ENCODE measurements at places on chromosomes 16 and 17.

DNA sequence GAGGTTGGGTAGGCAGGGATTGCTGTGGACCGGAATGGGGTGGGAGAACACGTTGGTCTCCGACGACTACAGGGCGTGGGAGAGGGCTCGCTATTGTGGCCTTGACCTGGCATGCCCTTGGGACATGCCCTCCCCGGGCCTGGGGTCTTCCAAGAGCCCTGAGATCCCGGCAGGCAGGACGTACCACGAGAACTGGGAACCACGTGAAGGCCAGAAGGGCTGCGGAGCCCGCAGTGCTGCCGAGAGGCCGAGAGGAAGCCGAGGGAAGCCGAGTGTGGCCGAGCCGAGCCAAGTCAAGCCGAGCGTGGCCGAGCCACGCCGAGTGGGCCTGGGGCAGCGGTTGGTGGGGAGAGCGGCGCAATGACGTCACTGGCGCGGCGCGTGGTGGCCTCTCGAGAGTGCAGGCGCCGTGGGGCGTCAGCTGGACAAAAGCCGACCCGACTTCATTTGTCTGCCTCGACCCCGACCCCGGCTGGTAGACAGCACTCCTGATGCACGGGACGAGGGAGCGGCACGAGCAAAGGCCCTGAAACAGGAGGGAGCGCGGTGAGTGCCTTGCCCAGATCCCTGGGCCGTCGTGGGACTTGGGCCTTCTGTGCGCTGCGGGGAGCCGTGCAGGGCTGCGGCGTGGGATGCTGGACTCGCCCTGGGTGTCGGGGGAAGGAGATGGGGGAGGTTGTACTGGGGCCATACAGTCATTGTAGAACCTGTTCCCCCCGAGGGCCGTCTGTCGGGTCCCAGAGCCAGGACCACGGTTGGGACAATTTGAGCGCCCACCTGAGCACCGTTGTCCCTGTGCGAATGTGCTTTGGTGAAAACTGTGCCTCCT lies 6.6 kb downstream of the SOCS1 start:
- DNase-seq, result no peak

DNA sequence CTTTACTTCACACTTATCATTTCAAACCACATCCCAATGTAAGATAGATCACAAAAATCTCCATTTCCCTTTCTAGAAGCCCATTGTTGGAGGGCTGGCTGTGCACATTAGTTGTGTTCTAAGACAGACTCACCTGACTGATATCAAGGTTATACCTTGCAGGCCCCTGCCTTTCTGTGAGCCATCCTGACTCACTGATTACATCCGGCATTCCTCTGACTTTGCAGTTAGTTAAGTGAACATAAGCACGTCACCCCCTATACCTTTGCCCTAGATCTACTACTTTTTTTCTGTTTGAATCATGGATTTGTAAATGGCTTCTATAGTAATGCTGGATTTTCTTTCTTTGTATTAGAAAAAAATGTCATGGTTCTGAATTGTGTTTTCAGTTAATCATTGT lies 78.3 kb downstream of the TANGO6 start:
- DNase-seq, result no peak

DNA sequence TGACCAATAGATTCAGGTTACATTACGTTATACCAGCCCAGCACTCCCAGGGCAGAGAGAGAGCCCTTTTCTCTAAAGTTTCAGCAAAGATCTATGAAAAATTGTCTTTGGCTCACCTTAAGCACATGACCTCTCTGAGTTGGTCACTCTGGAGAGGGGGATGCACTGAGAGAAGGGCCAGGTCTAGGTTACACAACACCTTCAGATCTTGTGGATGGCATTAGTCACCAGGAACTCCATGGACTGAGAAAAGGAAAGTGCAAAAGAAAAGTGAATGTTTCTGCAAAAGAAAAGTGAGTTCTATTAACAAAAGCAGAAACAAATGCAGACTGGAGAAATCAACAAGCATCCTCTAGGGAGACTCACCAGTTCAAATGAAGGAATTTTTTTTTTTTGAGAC lies 253.3 kb upstream of the SALL1 start:
- DNase-seq, result no peak

DNA sequence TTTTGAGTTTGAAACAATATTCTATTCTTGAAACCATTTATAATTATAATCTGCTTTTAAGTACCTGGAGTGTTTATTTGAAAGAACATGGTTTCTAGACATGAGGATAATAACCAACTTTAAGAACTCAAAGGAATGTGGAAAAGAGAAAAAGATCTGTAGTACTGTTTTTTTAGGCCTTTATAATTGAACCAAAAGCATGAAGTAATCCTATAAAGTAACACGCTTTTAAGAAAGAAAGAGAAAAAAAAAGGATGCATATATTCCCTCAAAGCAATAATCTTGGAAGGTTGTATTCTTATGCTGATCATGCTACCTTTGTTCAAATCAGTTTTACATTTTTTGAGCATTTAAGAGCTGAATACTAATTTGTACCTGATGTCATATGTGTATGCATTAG lies 54.0 kb upstream of the RHBDL3 start:
- DNase-seq, result no peak

- no peak for DNase-seq
These were observed 42.4 kb downstream of the TOM1L2 start for GRCh38 chr17:17929655-17930380.

GRCh38 chr17:33328129-33328528 lies 35.0 kb upstream of the ASIC2 start:
- no peak for DNase-seq

DNA sequence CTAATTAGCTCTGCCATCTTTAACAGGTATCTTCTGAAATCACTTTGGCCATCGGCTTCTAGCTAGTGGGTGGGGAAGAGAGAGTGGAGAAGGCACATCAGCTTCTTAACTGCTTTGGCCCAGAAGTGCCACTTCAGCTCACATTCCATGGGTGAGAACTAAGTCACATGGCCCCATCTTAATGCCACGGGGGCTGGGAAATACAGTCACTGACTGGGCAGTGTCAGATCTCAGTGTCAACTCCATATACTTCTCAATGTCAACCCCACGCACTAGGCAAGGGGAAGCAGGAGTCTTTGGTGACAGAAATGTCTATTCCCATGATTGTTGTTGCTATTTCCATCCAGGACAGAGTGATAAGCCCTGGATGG lies 29.4 kb downstream of the CCR7 start:
- DNase-seq, result no peak

DNA sequence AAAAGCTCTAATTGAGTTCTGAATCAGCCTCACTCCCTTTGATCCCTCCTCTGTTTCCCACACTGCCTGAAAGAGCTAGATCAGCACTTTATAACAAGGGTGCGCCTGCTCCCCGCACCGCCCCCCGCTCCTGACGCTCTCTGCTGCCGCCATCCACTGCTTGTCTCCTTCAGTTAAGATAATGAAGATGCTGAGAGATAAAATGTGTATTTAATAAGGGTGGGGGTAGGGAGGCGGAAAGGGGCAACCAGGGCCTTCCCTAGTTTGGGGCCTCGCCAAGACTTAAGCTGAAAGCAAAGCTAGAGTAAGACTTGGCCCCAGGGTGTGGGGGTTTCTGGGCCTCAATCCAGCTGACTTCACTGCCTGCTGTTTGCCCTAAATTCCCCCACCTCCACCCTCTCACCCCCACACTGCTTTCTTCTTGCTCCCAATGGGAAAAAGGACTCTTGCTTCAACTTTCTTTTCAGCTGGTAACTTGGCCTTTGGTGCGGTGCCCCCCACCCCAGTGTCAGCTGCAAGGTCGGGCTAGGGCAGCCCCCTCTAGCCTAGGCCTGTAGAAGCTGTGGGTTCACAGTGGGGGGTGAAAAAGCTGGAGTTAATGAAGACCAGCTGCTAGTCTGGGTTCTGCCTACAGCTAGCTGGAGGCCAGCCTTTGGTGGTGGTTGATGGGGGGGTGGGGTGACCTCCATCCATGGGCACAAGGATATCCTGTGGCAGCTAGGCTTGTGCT lies 1.8 kb upstream of the RARA start:
- no peak for DNase-seq

- DNase-seq, result no peak
These were observed 20.1 kb downstream of the CHMP1A start for GRCh38 chr16:89637379-89637778.

- DNase-seq, result no peak
These were observed 89.7 kb upstream of the TNRC6A start for GRCh38 chr16:24639769-24640168.

DNA sequence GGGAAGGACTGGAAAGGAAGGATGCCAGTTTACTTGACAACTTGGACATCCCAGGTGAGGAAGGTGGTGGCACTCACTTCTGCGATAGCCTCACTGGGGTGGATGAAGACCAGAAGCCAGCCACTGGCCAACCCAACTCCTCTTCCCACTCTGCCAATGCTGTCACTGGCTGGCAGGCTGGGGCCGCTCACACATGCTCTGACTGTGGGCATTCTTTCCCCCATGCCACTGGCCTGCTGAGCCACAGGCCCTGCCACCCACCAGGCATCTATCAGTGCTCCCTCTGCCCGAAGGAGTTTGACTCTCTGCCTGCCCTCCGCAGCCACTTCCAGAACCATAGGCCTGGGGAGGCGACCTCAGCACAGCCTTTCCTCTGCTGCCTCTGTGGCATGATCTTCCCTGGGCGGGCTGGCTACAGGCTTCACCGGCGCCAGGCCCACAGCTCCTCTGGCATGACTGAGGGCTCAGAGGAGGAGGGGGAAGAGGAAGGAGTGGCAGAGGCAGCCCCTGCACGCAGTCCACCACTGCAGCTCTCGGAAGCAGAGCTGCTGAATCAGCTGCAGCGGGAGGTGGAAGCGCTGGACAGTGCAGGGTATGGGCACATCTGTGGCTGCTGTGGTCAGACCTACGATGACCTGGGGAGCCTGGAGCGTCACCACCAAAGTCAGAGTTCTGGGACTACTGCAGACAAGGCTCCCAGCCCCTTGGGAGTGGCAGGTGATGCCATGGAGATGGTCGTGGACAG lies 4.5 kb downstream of the ZNF646 start:
- DNase-seq, result no peak

DNA sequence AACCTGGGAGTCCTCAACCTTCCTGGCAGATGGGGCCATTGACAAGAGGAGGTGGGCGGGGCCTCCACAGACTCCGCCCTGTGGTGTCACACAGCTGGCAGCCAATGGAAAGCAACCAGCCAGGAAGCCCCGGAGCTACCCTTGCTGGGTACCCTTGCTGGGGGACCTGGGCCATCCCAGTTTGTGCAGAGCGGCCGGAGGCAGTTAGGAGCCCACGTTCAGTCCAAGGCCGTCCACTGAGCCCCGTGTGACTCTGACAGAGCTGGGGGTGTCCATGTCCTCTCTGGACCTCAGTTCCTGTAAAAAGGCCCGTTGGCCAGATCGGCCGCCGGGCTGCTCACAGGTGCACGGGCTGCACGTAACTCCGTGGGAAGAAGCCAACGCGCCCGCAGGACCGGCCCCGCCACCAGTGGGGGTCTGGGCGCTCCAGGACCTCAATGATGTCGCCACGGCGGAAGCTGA lies 17.1 kb upstream of the FAM83G start:
- no peak for DNase-seq

DNA sequence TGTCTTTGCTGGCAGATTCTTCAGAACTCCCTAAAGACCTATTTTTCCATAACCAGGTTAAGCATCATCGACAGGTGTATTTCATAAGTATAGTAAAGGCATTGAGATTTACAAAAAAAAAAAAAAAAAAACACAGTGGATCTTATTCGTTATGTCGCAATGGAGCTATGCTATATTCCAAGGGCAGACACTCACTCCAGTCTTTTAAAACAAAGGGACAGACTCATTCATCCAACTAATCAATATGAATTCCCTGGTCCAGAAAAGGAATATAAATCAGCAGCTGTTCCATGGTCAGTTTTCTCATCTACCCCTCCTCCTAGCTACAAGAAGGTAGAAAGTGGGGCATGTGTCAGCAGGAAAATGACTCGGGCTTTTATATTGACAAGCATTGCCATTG lies 97.7 kb upstream of the MON1B start:
- DNase-seq, result no peak

- no peak for DNase-seq
These were observed 108.8 kb downstream of the CCDC182 start for GRCh38 chr17:57636274-57636673.

- DNase-seq, result no peak
These were observed 47.2 kb upstream of the GSE1 start for GRCh38 chr16:85565801-85566526.

DNA sequence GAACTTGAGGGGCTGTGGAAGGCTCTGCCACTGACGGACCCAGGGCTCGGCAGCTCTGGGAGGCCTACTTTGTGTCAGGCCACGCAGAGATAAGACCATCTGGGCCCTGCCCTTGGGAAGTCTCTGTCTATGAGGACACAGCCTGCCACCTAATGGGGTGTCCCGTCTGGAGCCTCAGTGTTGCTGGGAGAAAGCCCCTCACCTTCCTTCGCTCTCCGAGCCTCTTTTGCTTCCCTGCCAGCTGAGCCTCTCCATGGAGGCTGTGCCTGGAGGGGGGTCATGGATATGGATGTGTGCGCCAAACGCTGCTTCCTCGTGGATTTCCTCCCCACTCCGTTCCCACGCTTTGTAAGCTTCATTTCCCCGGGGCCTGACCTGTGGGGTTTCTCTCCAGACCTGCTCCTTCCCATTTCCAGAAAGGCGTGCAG lies 228.8 kb downstream of the SEC14L1 start:
- DNase-seq, result no peak

GRCh38 chr16:62692685-62693084 lies 656.4 kb upstream of the CDH8 start:
- DNase-seq, result no peak

DNA sequence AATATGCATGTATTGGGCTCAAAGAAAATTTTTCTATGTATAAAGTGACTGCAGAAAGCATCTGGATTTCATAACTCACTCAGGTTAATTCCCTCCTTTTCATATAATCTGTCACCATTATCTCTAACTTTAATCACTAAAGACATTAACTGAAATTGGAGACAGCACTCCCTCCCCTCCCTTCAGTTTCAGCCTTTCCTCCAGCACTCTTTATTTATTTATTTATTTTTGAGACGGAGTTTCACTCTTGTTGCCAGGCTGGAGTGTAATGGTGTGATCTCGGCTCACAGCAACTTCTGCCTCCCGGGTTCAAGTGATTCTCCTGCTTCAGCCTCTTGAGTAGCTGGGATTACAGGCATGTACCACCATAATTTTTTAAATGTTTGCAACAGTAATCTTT lies 43.1 kb downstream of the CDH8 start:
- no peak for DNase-seq

- peak; percentile 2 for DNase-seq
These were observed 18.8 kb upstream of the ASGR2 start for GRCh38 chr17:7133424-7133823.

GRCh38 chr17:51010173-51010675 lies 110.4 kb downstream of the SPAG9 start:
- no peak for DNase-seq

All from stimulated activated CD8-positive, alpha-beta memory T cell treated with anti-CD3 and anti-CD28 coated beads, Interleukin-15, amount 100 ng/mL, for 1 hour (primary cell).